ENCODE measurements at places on chromosomes 3 and 15.

DNA sequence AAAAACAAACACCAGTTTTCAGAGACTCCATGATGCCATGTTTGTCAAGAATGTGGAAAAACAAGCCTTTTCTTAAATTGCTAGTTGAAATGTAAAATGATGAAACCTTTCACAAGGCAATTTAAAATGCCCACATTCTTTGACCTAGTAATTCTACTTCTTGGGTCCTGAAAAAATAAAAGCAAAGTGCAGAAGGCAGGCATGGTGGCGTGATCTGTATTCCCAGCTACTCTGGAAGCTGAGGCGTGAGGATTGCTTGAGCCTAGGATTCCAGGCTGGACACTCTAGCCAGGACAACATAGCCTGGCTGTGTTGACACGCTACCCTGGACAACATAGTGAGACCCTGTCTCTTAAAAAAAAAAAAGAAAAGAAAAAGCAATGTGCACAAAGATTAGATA lies 4.3 kb upstream of the MORF4L1 start:
- no peak for DNase-seq

DNA sequence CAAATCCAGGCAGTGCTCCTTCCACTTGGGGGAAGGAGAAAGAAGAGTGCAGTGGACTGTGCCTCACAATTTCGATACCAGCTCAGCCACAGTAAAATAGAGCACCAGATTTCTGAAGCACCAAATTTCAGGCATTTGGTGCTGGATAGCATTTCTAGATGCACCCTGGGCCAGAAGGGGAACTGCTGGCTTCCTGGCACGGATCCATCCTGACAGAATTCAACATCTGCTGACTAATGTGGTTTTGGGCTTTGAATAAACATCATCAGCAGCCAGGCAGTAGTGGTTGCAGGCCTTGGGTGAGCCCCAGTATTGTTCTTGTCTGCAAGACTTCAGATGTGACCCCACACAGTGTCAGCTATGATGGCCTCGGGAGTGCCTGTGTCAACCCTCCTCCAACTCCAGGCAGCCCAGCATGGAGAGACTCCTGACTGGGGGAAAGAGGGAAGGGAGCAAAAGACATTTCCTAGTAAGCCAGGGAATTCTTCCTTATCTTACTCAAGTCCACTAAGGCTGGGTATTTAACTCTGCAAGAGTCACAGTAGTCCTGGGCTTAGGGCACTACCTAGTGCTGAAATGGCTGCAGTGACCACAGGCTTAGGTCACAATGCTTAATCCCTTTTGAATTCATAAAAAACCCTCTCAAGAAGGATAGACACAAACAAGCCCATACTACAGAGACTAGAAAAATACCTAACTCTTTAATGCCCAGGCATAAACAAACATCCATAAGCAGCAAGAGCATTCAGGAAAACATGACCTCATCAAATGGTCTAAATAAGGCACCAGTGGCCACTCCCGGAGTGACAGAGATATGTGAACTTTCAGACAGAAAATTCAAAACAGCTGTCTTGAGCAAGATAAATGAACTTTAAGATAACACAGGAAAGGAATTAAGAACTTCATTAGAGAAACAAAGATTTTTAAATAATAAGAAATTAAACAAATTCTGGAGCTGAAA lies 74.7 kb downstream of the SPATA16 start:
- no peak for DNase-seq

- DNase-seq: no peak
Measured at GRCh38 chr3:114879059-114880031, 267.7 kb downstream of the ZBTB20 start.

- no peak for DNase-seq
Measured at GRCh38 chr3:36923523-36923943, 21.3 kb downstream of the TRANK1 start.

GRCh38 chr15:72873379-72874233 lies 90.0 kb upstream of the ADPGK start:
- DNase-seq: no peak
